HFFc6 (cell line): ENCODE measurements at places on chromosomes 1 and 21. TPM values are rescaled to one million over a fixed set of nuclear protein-coding genes. Genes with fewer than 3 reads are reported as not detected.

GRCh38 chr1:192747301-192747700, 61.5 kb upstream of the RGS2 start:
- DNase-seq, result peak; percentile 25

- no peak for DNase-seq
Measured at GRCh38 chr1:14844356-14844755, 245.9 kb downstream of the KAZN start.

- no peak for DNase-seq
Measured at GRCh38 chr21:43834146-43834905, 30.7 kb upstream of the AGPAT3 start.

DNA sequence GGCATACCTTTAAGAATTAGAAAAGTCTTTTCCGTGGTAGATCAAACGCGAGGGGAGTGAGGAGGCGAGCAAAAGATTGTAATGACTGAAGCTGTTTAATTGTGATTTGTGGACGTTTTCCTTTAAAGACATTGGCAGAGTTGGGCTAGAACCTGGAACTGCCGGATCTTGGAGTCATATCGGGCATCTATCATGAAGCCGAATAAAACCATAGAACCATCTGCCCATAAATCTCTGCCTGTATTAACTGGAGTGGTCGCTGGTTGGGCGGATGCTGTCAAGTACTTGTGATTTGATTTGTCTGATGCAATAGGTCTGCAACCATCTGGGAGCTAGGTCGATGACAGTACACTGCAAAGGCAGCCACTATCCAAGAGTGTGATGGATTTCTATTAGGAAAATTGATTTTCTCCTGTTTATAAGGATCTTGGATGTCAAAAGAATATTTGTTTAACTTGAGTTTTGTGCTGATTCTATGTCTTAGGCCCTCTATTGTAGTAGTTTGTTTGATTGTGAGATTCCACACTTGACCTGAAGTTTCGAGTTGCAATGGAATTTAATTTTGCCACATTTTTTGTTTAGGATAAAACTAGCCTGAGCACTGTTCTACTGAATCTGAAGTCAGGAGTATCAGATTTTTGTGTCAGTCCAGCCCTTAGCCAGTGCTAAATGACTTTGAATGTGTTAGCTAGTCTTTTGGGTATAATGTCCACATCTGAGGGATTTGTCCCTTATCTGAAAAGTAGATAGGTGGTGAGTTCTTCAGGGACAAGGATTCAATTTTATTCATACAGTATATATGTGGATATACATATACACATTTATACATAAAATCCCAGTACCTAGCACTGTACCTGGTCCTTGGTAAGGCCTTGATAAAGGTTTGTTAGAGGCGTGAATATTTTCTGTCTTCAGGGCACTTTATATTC, 1.2 kb downstream of the SARS1 start:
- DNase-seq, result peak; percentile 69

The EXOSC10 gene
- 37.8 and 47.6 TPM in 2 replicates for total RNA-seq

- no peak for DNase-seq
Measured at GRCh38 chr1:21759182-21759581, 23.8 kb downstream of the USP48 start.

GRCh38 chr1:225409051-225409450, 18.8 kb downstream of the LBR start:
- no peak for DNase-seq

GRCh38 chr1:166915941-166916340, 39.9 kb upstream of the TADA1 start:
- no peak for DNase-seq

The RNASEL gene
- 3.6 to 3.7 TPM (median 3.7 TPM) in 3 replicates for total RNA-seq

DNA sequence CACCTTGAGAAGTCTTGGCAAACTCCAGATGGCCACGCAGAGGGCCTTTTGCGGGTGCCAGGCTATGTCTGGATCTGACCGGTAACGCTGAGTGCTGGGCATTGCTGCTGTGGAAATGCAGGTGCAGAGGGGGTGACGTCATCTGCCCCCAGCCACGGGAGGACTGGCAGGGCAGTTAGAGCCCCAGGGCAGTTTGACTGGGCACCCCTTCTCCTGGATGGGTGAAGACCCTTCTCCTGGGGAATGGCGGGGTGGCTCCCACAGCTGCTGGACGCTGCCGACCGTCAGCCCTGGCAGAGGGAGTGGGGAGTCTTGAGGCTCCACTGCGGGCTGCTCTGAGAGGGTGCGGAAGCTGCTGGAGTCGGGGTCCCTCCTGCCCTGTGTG, 12.6 kb upstream of the EDN2 start:
- DNase-seq, result no peak

The OR2M5 gene
- not detected in 2 replicates for total RNA-seq

DNA sequence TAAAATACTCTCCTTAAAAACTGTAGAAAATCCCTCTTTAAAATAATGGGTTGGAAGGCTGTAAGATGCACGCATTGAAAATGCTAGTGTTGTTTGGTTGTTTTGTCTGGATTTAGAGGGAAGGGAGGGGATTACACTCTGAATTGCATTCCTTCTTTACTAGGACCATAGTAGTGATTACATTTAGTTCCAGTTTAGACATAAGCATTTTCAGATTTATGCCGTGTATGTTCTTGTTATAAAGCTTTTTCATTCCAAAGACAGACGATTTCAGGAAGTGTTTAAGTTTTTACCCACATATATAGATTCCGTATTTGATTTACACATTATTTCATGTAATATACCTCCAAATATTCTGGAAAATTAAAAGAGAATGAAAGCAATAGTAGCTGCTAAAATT, 538.4 kb downstream of the PTPRC start:
- no peak for DNase-seq

The ACTRT2 gene
- not detected in 3 replicates for total RNA-seq

DNA sequence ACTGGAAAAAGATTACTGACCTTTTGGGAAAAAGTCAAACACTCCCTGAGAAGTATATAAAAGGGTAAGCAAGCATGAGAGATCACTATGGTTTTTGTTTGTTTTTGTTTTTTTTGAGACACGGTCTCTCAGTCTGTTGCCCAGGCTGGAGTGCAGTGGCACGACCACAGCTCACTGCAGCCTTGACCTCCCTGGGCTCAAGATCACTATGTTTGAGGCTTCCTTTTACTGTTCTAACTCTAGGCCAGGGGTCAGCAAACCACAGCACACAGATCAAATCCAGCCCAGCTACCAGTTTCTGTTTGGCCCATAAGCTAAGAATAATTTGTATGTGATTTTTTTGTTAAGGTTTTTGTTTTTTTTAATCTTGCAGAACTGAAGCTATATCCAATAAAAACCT, 25.7 kb downstream of the PSMB4 start:
- no peak for DNase-seq

- DNase-seq, result no peak
Measured at GRCh38 chr1:106675558-106675957, 380.9 kb upstream of the PRMT6 start.

DNA sequence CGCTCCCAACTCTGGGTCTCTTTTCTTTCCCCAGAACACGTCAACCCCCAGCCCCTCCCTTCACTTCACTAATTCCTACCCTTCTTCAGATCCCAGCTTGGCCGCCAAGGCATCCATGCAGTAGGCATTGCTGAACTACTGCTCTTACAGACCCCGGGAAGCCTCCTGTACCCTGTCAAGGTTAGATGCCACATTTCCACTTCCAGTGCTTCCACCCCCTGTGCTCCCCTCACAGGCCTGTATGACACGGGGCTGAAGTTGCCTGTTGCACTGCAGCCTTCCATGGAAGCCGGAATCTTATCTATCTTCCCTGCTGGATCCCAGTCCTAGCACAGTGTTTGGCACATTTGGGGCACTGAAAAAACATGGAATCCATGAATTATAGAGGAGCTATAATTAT, 99.0 kb upstream of the SOD1 start:
- no peak for DNase-seq

- no peak for DNase-seq
Measured at GRCh38 chr1:150164779-150165178, 15.1 kb downstream of the PLEKHO1 start.

DNA sequence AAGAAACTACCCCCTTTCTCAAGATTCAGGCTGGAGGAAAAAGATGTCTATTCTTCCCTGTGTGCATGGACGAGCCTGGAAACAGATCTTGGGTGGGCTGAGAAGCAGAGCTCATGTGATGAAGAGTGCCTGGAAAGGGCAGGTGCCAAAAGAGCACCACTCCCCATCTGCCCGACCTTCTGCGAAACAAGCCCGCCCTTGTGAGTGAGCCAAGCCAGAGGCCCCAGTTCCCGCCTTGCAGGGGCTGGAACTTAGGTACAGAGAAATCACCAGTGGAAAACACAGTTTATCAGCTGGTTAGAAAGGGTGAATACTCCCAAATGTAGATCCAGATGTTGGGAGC, 26.7 kb upstream of the A3GALT2 start:
- DNase-seq, result no peak

The SLC45A3 gene
- total RNA-seq, result 1.5 to 2.4 TPM (median 1.8 TPM) in 3 replicates

DNA sequence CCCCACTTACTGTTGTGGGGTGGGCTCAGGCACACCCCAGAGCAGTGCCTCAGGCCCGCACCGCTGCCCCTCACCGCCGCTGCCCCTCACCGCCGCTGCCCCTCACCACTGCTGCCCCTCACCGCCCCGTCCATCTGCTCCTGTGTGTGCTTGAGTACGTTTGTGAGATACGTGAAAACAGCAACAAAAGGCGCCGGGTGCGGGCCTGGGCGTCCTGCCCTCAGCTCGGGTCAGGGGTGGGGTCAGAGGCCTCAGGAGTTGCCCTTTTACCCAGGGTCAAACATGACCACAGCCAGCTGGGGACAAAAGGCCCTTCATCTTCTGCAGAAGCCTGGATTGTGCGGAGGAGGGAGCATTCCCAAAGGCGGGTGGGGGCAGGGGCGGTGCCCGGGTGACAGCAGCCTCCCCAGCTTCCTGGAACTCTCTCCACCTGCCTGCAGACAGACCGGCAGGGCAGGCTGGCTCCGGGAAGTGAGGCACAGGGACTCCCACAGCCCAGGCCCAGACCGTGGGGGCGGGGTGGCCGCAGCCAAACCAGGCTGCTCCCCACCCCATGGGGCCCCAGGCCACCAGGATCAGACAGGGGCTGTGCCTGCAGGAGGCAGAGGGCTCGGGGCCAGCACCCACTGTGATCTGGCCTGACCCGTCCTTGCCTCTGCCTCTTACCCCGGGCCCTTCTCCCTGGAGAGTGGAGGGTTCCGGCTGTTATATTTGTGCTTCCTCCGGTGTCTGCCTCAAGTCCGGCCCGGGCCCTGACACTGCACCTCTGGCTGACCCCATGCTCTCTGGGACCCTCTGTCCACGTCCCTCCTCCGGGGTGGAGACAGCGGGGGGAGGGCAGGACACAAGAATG, 2.3 kb upstream of the VWA1 start:
- DNase-seq, result no peak

DNA sequence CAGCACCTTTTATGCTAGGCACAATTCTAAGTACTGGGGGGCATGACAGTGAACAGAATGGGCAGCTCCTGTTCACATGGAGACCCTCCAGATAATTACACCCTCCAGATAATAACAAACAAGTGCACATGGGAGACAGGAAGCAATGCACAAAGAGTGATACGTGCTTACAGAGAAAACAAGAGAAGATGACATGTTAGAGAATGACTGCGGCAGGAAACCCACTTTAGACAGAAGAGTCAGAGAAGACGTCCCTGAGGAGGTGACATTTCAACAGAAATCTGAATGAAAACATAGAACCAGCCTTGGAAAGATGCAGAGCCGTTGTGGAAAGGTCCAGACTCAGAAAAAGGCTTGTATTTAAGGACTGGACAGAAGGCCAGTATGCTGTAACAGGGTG, 54.7 kb upstream of the ARTN start:
- DNase-seq, result no peak

- DNase-seq, result no peak
Measured at GRCh38 chr1:154867841-154868605, 2.1 kb downstream of the KCNN3 start.

The ASTN1 gene
- not detected in 3 replicates for total RNA-seq

DNA sequence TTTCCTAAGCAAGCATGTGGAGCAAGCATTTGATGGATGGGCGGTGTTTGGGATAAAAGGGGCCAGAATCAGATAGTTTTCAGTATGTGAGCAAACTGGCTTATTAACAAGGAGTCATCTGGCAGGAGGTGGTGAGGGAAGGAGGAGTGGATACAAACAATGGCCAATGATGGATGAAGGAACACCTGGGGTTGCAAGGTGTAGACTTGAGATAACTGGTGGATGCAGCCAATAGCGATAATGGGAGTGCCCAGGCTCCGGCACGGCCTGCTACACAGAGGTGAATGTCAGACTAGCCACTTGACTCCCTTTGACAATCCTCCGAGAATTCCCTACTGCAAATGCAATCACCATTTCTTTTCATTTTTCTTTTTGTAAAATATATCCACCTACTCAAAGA, 41.7 kb downstream of the C8B start:
- no peak for DNase-seq

GRCh38 chr1:32969566-32969965, 5.0 kb upstream of the RNF19B start:
- DNase-seq, result no peak

- no peak for DNase-seq
Measured at GRCh38 chr1:236862615-236863211, 67.6 kb downstream of the MTR start.

The TMEM79 gene
- 1.4 and 2.1 TPM in 2 replicates for total RNA-seq

DNA sequence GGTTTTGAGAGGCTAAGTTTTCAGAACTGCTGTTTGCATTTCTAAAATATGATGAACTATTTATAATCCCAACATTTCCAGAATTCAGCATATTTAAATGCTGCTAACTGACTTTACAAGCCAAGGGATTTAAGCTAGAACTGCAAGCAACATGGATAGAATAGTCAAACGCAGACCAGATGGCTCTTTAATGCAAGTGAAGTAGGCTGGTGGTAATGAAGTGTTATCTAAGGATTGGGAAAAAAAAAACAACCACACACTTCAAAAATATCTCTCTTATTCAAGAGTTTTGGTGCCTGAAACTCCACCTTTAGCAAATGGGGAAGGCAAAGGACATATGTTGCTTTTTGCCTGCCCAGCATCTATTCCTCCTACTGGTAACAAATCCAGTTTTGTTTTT, 20.9 kb upstream of the SSX2IP start:
- no peak for DNase-seq

DNA sequence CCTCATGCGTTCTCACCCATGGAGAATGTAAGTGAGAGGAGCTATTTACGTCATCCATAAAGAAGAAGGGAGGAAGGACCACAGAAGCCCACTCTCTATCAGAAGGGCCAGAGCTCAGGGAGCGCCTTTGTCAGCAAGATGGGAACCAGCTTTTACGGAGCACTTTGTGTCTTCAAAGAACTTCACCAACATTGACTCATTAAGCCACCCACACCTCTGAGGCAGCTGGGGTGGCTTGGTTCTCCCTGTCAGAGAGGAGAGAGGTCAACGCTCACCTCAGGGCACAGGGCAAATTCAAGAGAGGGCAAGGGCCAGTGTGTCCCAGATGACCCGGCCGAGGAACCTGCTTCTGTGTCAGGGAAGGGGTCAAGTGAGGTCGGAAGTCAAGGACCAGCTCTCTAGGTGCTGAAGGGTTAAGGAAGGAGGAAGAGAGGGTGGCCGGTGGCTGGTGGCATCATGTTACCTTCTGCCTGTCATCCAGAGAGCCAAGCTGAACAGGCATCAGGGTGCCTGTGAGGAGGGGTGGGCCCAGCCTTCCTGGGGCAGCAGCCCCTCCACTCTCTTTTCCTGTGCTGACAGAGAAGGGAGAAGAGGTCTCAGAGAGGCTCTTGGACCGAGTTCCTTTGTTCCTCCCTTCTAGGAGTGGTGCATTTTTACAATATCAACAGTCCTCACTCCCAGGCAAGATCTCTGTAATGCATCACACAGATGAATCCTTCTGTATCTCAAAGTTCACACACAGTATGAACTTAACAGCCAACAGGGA, 109.0 kb downstream of the ETS2 start:
- DNase-seq, result no peak

GRCh38 chr1:115753830-115754229, 14.7 kb downstream of the CASQ2 start:
- DNase-seq, result no peak

The OR2T8 gene
- total RNA-seq, result not detected in 2 replicates
